ENCODE measurements at places on chromosomes 16 and 17. TPM values are rescaled to one million over a fixed set of nuclear protein-coding genes. Genes with fewer than 3 reads are reported as not detected.

The KRT25 gene
- total RNA-seq: not detected

The ABCC6 gene
- total RNA-seq: 4.4 TPM

The SDR42E1 gene
- 1.2 TPM for total RNA-seq

The C17orf100 gene
- total RNA-seq: 1.5 TPM

The PIK3R5 gene
- total RNA-seq: 18.5 TPM

The MPV17L gene
- 5.6 TPM for total RNA-seq

The FOXO3B gene
- total RNA-seq: 5.2 TPM

The EPOP gene
- total RNA-seq: 1.5 TPM

The ARHGAP23 gene
- 110 TPM for total RNA-seq

The ODAD4 gene
- total RNA-seq: 0.81 TPM

The WNT9B gene
- total RNA-seq: 0.57 TPM

The JPH3 gene
- total RNA-seq: 0.21 TPM

The TMEM220 gene
- total RNA-seq: 15.4 TPM

The LRRC36 gene
- total RNA-seq: 0.51 TPM

The VAMP2 gene
- total RNA-seq: 73.4 TPM

The SOCS1 gene
- 6.4 TPM for total RNA-seq

The CACNA1G gene
- 0.29 TPM for total RNA-seq

The OR3A3 gene
- total RNA-seq: not detected

The CD7 gene
- 2.6 TPM for total RNA-seq

The CACNG3 gene
- not detected for total RNA-seq

The KCTD19 gene
- total RNA-seq: 0.12 TPM

The CA7 gene
- total RNA-seq: not detected

The NUBP1 gene
- 31.3 TPM for total RNA-seq

The MT1H gene
- not detected for total RNA-seq

The RMI2 gene
- 0.81 TPM for total RNA-seq

The GNGT2 gene
- total RNA-seq: 1.8 TPM

The HGS gene
- 88.1 TPM for total RNA-seq

The C1QTNF8 gene
- total RNA-seq: not detected

The PGAP3 gene
- total RNA-seq: 21.9 TPM

The TBC1D3C gene
- not detected for total RNA-seq

The CASKIN1 gene
- not detected for total RNA-seq

The ODF4 gene
- total RNA-seq: not detected

The DRC7 gene
- not detected for total RNA-seq

All from aorta (tissue), 5 donors.